ENCODE measurements at places on chromosomes 11 and 22.

DNA sequence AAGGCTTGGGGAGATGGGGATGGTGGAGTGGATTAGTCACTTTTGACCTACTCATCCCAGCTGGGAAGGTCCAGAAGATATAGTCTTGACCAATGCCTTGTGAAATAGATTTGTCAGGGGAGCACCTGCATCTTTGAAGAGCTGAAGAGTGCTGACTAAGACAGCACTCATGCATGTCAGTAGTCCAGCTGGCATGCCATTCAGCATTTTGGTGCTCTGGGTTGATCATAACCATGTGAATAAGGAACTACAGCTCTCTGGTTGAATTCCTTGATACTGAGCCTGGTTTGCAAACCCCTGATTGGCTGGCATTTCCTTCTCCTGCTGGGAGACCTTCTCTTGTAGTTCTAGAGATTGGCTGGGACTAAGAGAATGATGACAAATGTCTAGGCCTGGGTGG, 106.8 kb upstream of the ALX4 start:
- no peak for DNase-seq

- DNase-seq: peak; percentile 75
Observed at GRCh38 chr22:20979243-20979809, 2.8 kb upstream of the LZTR1 start.

DNA sequence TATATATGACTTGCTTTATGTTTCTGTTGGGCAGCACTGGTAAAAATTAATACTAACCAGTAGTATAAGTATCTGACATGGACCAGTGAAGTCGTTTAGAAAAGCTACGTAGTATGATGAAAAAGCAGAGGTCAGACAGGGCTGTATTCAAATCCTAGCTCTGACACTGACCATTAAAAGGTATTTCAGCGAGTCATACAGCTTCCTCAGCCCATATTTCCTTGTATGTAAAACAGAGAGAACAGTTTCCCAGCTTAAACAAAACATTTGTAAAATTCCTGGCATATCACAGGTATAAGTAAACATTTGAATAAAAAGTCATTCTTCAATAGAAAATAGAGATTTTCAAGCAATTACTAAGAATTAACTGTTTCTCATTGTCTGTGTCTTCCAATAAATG, 4.2 kb downstream of the NOX4 start:
- DNase-seq: peak; percentile 53

- no peak for DNase-seq
Observed at GRCh38 chr11:43101113-43101512, 210.7 kb upstream of the API5 start.

GRCh38 chr11:1207401-1208143, 15.3 kb upstream of the MUC5B start:
- no peak for DNase-seq

- DNase-seq: peak; percentile 36
Observed at GRCh38 chr11:56783448-56784041, 35.0 kb upstream of the OR9G4 start.

DNA sequence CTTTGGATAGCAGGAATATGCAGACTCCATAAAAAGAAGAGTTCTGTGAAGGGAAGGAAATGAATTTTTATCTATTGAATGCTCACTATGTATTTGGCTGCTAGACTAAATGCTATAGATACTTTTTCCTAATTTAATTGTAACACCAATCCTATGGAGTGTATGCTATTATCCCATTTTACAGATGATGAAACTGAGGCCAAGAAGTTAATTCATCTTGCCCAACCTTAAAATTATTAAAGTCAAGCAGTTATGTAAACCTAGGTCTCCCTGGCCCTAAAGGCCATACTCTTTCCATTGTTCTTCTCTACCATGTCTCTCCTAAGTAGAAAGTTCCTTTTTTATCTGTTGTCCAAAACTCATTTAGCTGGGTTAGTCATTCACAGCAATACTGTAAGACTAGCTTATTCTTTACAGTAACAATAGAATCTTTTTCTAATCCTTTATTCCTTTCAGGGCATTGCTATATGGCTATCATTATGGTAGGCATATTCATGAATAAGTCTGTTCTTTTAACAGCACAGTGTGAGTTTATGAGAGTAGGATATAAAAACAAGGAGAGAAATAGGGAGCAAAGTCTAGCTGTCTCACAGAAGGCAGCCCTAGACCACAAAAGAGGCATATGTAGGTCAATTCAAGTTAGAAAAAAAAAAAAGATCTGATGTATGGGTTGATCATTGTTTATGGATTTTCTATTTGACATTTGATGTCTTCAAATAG, 50.5 kb downstream of the MAML2 start:
- no peak for DNase-seq

DNA sequence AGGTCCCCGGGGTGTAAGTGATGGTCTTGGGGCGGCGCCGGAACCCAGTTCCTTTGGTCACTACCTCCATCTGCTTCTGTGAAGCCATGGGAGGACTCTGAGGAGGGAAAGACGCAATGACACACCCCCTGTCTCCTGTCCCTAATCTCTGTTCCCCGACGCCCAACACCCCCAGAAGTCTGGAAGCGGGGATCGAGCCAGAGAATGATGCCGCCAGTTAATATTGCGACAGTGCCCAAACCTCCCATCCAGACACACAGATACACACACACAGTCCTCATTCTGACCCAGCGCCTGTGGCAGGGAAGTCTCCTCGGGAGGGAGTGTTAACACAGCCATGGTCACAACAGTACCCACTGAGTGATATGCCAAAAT, 352 bp downstream of the C22orf23 start:
- DNase-seq: no peak

DNA sequence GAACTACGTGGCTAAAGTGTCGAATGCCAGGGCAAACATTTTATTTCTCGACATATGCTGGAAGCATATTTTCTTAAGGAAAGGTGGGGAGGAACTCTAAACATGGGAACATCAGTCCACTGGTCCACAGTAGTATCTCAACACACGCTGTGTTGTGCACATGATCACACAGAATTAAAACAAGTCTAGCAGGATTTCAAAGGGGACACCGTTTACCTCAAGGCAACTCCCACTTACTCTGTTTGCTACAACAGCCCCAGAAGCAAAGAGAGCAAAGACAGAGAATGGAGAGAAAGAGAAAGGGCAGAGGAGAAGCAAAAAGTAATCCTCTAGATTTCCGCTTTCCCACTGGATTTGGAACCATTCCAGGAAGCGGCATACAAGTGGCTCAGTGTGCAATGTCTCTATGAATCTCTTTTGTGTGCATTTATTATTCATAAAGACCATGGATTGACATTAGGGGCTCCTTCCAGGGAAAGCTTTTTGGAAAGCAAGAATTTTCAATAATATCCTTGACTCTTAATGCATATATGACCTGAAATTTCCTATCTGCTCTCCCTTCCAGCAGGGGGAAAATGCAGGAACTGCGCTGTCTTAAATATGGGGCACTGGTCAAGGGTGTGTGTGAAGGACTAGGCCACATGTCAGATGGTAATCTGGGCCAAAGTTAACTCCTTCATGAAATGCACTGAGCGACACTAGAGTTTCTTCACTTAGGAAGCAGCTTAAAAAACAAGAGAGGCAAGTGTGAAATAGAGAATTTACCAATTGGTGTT, 34.8 kb upstream of the CCDC34 start:
- DNase-seq: peak; percentile 5

- no peak for DNase-seq
Observed at GRCh38 chr11:108751444-108751843, 86.6 kb downstream of the DDX10 start.

- no peak for DNase-seq
Observed at GRCh38 chr11:59898650-59899049, 20.1 kb downstream of the OOSP3 start.

DNA sequence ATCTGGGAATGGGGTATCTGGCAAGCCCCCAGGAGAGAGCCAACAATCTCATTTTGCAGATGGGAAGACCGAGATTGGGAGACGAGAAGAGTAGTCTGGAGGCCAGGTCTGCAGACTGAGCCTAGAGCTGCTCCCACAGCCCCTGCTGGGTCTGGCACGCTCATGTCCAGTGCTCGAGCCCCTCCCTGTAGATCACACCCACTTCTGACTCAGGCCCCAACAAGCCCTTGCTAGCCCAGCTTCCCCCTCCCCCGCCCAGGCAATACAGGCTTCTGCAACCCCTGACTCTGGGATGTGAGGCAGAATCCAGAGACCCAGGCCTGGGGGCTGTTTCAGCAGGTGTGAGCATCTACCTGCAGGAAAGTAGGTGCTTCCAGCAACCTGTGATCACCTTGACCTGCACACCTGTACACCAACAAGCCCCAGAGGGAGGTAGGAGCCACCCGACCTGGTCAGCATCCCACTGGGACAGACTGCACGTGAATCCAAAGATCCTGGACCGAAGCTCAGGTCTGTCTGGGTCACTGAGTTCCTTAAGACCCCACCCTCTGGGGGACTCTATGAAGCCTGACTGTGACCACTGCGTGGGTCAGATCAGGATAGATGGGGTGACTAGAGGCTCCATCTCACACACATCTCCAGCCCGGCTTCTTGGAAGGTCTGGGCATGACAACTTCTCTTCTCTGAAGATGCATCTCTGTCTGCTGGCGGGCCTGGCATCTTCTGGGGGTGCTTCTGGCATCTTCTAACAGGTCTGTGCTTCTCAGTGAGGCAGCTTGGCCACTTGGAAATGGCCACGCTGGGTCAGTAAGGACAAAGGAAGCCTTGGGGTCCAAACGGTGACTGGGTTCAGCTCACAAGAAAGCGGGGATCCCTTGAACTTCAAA, 29.3 kb downstream of the LINC01488 start:
- DNase-seq: no peak

GRCh38 chr22:49849161-49850020, 4.3 kb upstream of the ZBED4 start:
- no peak for DNase-seq

- DNase-seq: no peak
Observed at GRCh38 chr11:71476031-71476430, 23.0 kb downstream of the NADSYN1 start.

- DNase-seq: no peak
Observed at GRCh38 chr22:43448048-43448447, 36.2 kb downstream of the MPPED1 start.

GRCh38 chr11:110990311-110990710, 255.2 kb upstream of the POU2AF2 start:
- no peak for DNase-seq

DNA sequence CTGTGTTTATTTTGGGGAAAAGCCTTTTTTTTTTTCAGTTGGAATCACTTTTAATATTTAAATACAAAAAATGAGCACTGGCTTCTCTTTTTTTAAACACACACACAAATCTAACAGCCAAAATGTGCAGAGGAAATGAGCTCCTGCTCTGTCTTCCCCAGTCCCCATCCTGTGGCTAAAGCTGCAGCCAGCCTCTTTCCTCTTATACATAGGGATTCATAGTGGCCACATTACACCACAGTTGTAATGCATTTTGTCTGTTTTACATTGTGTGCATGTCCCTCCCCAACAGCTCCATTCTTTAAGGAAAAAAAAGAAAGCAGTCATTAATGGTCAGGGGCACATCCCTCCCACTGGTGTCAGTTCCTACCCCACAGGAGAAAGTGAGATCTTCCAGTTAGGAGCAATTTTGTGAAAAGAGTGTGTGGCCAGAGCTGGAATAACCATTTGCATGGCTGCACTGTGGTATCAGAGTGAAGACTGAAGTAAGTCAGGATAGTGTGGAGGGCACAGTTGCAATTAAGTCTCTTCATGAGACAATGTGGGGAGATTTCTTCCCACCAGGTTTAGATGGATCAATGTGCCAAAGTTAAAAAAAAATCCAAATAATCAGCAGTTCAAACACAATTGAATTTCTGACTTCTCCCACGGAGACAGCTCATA, 220.6 kb downstream of the TMEM135 start:
- DNase-seq: no peak

DNA sequence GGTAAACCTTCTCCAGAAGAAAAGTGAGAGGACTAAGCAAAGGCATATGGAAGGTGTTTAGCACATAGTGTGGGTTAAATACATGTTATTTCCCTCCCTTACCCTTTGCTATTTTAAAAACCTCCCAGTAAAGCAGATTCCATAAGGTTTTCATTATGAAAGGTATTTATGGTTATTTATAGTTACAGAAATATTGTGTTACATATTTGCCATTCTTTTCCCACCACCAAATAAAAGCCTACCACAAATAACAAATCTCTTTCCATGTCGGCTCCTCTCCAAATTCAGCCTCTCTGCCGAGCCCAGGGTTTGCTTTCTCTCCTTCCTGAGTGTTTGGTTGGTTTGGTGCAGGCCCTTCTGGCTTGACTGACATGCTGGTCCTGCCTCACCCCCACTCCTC, 64.4 kb downstream of the INSC start:
- DNase-seq: no peak

DNA sequence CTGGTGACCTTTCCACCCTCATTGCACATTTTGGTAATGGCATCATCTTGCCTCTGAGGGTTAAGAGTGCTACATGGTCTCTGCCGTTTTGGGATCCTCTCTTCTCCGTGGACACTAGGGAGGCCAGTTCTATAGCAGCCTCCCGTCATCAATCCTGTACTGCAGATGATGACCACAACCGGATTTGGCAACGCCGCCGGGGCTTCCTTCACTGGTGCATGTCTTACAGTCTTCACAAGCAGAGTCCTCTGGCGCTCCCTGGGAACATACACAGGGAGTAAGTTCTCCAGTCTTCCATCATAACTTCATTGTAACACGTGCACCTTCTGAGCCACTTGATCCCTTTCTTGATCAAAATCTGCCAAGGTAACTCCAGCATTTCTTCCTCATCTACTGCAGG, 69.0 kb upstream of the SLC22A12 start:
- DNase-seq: no peak
